Cardiac fibroblast (primary cell): ENCODE measurements at places on chromosomes 2 and 18.

GRCh38 chr18:31120594-31120993 lies 18.4 kb upstream of the DSC2 start:
- DNase-seq: no peak

DNA sequence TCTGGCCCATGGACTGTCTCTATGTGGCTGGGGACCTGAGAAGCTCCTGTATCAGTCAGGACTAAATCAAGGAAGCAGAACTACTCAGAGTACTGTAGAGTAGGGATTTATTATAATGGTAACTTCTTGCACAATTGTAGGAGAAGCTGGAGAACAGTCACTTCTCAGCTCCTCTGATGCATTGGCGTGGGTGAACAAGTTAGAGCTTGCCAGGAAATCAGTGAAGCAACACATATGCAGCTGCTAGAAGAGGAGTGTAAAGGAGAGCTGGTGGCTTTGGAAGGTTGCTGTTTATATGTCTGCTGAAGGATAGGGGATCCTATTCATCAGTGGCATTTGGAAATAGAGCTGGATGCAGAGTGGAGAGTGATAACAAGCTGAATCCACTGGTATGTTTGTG lies 215.5 kb upstream of the CWC22 start:
- DNase-seq: peak; percentile 87

GRCh38 chr2:27041752-27042151 lies 9.0 kb downstream of the TMEM214 start:
- no peak for DNase-seq

DNA sequence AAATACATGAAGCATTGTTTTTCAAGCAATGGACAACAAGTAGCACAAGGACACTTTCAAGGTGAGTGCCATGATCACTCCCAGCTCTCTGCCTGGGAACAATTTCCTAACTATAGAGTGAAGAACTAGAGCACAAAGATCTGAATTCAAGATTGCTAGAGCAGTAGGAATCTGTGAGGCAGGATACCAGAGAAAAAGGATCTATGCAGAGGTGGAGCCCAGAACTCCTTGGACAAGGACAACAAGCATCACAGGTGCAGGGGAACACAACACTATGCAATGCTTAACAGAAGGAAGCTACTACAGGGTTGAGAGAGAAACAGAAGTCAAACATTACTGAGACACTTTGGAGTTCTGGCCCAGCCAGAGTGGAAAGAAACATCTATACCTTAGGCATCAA lies 24.7 kb downstream of the ATL2 start:
- DNase-seq: no peak

GRCh38 chr2:193943406-193943960 lies 1713.5 kb upstream of the SLC39A10 start:
- no peak for DNase-seq

DNA sequence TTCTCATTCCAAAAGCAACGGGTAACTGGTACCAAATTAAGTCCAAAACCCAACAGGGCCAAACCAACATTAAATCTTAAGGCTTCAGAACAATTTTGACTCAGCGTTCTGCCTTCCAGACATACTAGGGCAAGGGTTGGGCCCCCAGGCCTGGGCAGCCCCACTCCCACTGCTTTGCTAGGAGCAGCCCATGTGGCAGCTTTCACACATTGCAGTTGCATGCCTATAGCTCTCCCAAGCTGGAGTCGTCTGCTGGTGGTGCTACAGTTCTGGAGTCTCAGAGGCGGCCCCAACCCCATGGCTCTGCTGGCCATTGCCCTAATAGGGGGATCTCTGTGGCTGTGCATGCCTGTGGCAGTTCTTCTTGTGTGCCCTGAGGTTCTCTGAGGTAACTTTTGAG lies 37.6 kb upstream of the CD226 start:
- DNase-seq: no peak

GRCh38 chr2:168146892-168147810 lies 100.2 kb downstream of the STK39 start:
- no peak for DNase-seq

- no peak for DNase-seq
These were observed 257.0 kb upstream of the GYPC start for GRCh38 chr2:126399001-126399400.
